Suppressor macrophage treated with lipopolysaccharide for 4 hours (primary cell): ENCODE measurements at places on chromosomes 13 and 19.

GRCh38 chr19:12885749-12886650 is 1.0 kb downstream of the KLF1 start:
- no peak for DNase-seq

- no peak for DNase-seq
Measured at GRCh38 chr19:56069642-56070041, 51.5 kb downstream of the ZNF787 start.

- DNase-seq, result no peak
Measured at GRCh38 chr13:72648513-72649065, 78.8 kb downstream of the MZT1 start.

DNA sequence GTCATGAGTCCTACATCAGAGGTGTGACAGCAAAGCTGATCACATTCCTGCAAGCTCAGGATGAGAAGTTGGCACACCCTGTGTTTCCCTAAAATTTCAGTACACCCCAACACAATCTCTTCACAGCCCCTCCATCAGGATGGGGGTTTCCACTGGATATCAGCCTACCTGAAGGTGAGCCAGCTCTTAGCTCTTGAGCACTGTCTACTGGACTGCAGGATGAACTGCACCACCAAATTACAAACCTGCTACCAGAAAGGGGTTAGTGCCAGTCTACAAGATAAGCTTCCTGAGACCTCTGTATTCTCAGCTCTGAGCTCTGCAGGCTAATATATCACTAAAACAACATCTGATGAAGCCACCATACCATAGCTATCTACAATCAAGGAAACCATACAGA is 1616.2 kb upstream of the SPRY2 start:
- DNase-seq, result no peak

- no peak for DNase-seq
Measured at GRCh38 chr19:38265213-38265861, 964 bp downstream of the SPINT2 start.

GRCh38 chr19:29311191-29311790 is 98.3 kb upstream of the UQCRFS1 start:
- DNase-seq, result no peak

DNA sequence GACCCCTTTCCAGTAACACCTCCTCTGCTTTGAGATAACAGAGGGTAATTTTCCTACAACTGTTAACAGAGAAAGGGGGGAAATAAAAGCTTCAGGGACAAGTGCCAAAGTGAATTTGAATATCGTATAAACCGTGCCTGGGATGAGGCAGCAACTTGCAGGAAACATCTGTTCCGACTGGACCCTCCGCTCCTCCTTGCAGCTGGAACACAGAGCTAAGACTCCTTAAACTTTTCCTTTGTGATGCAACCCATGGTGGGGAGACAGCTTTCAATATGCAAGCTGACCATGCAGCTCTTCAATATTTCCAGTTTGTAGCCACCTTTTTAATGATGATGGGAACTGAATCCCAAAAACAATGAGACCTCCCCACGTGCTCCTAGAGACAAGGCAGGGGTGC is 432.6 kb downstream of the ZNF536 start:
- DNase-seq, result no peak

DNA sequence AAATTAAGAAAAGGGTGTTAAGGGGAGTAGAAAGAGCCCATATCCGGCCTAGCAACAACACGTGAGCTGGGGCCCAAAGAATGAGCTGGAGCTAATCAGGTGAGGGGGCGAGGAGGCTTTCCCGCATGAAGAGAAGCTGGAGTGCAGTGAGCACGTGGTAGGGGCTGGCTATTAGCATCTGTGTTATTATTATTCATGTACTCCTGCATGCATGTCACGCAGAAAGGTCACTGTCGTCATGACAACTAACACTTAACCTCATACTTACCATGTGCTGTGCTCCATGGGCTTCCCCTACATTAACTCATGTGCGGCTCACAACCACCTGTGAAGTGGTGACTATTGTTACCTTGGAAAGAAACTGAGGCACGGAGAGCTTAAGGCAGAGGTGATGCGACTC is 227.6 kb upstream of the UBL3 start:
- DNase-seq, result no peak

DNA sequence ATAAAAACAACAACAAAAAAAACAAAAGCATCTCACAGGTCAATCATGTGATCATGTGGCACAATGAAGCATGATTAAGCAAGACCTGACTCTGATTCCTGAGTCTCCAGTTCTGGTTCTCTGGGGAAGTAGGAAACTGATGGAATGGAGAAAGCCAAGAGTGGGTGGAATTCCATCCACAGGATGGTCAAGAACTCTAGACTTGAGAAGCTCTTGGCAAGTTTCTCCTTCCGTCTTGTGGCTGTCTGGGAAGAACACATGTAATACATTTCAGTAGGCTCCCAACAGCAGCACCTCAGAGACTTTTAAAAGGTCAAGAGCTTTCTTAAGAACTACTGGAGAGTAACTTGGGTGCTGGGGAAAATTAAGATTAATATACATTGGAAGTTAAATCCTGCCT is 78.6 kb upstream of the TSHZ3 start:
- DNase-seq, result no peak

GRCh38 chr13:36767276-36767675 is 51.7 kb upstream of the RFXAP start:
- DNase-seq, result no peak

- no peak for DNase-seq
Measured at GRCh38 chr19:13016245-13016627, 21.0 kb downstream of the NFIX start.

- DNase-seq, result no peak
Measured at GRCh38 chr13:98108341-98108740, 34.6 kb upstream of the FARP1 start.

- DNase-seq, result peak; percentile 54
Measured at GRCh38 chr19:41998246-41999020, 4.4 kb upstream of the ATP1A3 start.

GRCh38 chr13:25136880-25137787 is 35.0 kb downstream of the AMER2 start:
- no peak for DNase-seq

GRCh38 chr13:24671386-24672113 is 8.7 kb upstream of the ATP12A start:
- DNase-seq, result peak; percentile 62

GRCh38 chr19:49425922-49426592 is 869 bp downstream of the GFY start:
- DNase-seq, result no peak

GRCh38 chr19:4199699-4200293 is 17.3 kb downstream of the ANKRD24 start:
- no peak for DNase-seq

DNA sequence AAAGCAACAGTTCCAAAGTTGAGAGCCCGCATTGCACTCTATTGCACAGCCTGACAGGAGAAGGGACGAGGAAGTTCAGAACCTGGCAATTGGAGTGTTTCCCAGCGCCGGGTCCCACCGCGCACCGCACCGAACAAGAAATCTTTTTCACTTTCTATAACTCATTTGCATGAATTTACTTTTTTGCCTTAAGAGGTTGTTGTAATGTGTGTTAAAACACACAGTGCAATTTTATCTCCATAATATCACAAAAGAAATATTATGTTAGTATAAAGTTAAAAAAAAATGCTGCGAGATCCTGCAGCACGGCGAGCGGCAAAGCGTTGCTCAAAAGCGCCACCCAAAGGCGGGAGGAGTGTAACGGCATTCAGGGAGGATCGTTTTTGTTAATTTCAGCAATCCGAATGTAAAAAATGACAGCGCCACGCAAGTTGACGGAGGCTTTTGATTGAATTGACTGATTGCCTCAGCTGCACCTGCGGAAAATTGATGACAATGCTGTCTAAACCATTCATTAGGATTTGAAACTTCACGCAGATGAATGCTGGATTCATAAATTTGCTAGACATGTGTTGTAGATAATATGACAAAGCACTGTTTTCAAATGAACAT is 303.6 kb upstream of the ZNF507 start:
- DNase-seq, result peak; percentile 52

DNA sequence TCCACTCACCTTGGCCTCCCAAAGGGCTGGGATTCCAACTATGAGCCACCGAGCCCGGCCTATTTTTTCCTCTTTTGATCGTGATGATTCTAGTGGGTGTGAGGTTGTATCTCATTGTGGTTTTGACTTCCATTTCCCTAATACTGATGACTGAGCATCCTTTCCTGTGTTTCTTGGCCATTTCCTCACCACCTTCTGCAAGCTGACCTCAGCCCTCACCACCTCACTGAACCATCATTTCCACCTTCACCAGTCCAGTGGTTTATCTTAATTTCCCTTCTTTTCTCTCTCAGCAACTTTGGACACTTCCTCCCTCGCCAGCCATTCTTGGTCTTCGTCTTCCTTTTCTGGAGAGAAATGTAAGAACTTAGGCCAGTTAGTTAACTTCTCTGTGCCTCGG is 13.0 kb upstream of the BICRA start:
- DNase-seq, result peak; percentile 44

DNA sequence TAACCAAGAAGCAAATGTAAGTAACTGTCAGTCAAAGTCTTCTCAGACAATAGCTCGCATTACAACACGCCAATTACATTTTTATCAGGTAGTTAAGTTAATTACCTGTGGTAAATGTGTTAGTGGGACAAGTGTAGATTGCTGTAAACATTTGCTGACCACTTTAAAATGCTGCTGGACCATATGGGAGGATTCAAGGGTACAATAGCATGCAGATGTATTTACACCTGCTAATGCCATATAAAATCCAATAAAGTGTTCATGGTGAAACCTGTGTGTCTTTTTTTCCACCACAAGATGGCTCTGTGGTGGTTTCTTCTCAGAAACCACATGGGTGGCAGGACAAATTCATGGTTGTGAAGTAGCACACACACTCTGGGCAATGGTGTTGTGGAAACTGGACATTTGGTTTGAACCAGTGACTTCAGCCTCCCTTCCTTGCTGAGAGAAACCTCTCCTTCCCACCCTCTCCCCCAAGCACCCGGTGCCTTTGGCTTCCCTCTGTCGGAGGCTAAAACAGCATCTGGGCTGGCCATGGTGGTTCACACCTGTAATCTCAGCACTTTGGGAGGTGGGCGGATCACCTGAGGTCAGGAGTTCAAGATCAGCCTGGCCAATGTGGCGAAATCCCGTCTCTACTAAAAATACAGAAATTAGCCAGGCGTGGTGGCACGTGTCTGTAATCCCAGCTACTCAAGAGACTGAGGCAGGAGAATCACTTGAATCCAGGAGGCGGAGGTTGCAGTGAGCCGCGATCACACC is 18.1 kb upstream of the GTF3A start:
- DNase-seq, result peak; percentile 51

DNA sequence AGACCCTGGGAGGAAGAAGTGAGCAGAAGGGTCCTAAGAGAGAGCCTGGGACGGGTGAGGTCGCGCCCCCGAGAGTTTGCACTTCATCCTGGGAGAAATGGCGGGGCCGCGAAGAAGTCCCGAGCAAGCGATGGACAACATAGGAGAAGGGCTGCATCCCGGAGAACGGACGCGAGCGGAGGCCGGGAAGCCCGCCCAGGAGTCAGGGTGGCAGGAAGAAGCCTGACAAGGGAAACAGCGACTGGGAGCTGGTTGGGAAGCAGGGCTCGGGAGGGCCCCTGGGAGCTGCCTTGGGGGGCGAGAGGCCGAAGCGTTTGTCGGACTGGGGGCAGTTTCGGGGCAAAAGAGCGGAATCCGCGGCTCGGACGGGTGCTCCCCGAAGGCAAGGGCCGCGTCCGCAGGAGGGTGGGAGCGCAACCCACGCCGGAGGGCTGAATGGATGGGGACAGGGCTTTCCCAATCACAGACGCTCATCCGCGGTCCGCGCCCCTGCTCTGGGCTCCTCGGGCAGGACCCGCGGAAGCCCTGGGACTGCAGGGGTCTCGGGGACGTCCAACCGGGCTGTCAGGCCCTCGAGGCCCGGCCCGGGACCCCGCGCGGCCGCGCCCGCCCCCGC is 469 bp downstream of the ABHD17A start:
- no peak for DNase-seq

DNA sequence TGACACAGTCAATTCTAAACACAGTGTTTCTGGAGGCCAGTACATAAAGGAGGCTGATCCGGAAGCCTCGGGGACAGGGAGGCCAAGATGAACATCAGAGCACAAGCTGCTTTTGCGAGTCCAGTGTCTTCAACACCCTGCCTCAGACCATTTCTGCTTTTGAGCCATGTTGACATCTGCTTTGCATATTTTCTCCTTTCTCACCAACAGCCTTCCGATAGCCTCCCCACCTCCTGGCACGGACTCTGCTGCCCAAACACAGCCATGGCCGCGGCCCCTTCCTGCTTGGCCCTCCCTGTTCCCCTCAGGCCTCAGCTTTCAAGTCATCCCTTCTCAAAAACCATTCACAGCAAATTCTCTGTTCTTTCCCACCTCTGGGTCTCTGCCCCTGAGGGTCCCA is 3.6 kb downstream of the LRRC25 start:
- peak; percentile 91 for DNase-seq

GRCh38 chr13:112200200-112200599 is 133.3 kb downstream of the SOX1 start:
- DNase-seq, result no peak

DNA sequence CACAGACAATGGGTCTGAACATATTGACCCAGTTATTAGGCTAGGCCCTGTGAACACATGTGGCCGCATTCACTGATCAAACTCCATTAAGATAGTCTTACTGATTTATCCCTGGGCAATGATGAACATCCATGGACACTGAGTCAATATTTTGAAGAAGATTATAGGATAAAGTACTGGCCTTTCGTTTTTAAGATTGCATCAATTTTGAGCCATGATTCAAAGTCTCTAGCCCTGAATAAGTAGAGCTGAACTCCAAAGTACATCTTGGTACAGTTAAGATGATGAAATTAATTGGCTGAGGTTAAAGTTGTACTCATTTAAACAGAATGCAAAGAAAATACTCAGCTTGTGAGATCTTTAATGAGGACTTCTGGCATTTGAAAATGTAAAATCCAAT is 1581.9 kb downstream of the EFNB2 start:
- no peak for DNase-seq

GRCh38 chr19:4032436-4032835 is 24.9 kb downstream of the PIAS4 start:
- DNase-seq, result no peak

DNA sequence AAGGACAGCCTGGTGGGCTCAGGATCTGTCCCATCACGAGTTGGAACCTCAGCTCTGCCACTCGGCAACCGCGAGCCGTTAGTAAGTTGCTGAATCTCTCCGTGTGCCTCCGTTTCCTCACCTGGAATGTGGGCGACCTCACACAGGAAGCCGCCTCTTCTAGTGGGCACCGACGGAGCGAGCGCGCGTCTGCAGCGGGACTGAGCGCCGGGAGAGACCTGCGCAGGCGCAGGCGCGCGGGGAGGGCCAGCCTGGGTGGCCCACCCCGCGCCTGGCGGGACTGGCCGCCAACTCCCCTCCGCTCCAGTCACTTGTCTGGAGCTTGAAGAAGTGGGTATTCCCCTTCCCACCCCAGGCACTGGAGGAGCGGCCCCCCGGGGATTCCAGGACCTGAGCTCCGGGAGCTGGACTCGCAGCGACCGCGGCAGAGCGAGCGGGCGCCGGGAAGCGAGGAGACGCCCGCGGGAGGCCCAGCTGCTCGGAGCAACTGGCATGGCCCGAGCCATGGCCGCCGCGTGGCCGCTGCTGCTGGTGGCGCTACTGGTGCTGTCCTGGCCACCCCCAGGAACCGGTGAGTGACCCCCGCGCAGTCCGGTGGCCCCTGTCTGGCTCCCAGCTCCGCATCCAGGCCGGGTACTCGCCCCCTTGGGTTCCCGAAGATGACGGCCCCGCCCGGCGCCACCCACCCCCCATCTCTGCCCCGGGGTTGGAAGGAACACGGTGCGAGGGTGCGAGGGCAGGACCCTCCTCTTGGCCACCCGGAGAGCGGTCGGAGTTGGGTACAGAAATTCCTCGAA is at the start of gene PVR:
Gene PVR (plus strand): TSS at position 306 of the 797 bp plus-strand sequence. CDS start 187 bp downstream, at position 493.
- peak; percentile 84 for DNase-seq
